Suppressor macrophage treated with lipopolysaccharide for 1 hour (primary cell): ENCODE measurements at places on chromosomes 7 and 10.

DNA sequence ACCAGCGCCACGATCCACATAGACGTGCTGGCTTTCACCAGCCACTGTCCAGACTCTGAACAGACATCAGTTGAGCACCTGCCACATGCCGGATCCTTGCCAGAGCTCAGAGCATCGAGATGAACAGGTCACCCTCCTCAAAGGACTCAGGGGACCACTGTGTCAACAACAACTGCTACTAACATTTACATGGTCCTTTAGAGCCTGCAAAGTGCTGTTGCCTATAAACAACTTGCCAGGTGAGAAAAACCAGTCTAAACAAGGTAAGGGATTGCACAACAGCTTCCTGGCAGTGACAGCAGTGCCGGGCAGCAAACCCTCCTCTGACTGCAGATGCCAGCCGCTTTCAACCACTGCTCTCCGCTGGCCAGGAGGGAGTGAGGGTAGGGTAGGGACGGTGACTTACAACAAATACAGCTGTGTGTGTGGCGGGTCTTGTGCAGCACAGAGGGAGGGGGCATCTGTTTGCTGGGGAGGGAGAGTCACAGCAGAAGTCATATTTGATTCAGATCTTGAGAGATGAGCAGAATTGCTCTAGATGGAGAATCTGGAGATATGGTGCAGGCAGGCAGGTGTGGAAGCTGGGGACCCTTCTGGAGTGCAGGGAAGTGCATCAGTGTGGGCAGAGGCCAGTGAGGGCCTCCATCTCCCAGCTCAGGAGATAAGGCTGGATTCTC lies 32.8 kb upstream of the RHEB start:
- DNase-seq, result no peak

GRCh38 chr7:41244246-41244645 lies 458.6 kb downstream of the INHBA start:
- DNase-seq, result no peak

- DNase-seq, result no peak
Observed at GRCh38 chr7:122290476-122290875, 14.1 kb downstream of the FEZF1 start.

- DNase-seq, result peak; percentile 70
Observed at GRCh38 chr10:63520500-63521415, at the start of gene REEP3. Gene REEP3, plus strand, starts transcription at chr10:63521401. Its CDS starts 145 bp downstream, at chr10:63521546.

DNA sequence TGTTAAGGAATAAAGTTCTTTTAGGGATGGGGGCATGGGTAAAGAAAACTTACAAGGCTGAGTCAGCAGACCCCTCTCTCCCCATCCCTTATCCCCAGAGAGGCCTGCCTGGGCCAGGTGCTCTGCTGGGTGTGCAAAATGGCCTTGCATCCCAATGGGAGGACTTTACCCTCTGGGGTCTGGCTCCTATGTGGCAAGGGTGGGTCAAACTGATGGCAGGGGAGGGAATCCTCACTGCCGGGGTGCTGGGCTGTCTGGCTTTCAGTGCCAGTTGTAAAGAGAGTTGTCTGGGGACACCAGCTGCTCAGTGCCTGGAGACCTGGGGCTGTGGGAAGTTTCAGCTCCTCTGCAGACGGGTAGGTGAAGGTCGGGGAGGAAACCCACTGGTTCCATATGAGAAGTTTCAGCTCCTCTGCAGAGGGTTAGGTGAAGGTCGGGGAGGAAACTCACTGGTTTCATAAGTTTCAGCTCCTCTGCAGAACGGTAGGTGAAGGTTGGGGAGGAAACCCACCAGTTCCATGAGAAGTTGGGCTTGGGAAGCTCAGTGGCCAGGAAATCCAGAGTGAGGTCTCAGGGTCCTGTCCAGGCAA lies 127.2 kb upstream of the PODXL start:
- no peak for DNase-seq

GRCh38 chr10:72322280-72323058 lies 32.2 kb downstream of the DNAJB12 start:
- no peak for DNase-seq

GRCh38 chr7:34727464-34727995 lies 69.5 kb downstream of the NPSR1 start:
- DNase-seq, result no peak

- no peak for DNase-seq
Observed at GRCh38 chr7:30837581-30837980, 66.4 kb downstream of the MINDY4 start.

DNA sequence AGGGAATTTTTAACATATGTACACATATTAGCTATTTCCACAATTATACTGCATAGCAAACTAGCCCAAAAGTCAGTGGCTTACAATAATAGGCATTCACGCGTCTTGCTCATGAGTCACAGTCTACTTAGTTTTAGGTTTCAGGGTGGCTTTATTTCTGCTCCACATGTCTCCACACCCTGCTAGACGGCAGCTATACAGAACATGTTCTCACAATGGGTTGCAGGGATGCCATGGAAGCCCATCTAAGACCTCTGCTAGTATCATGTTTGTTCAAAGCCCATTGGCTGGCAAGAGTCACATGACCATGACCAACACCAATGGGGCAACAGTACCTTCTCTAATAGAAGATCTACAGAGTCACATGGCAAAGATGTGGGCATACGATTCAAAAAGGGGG lies 96.3 kb upstream of the NEBL start:
- no peak for DNase-seq

GRCh38 chr7:90210475-90210874 lies 1.1 kb upstream of the STEAP2 start:
- DNase-seq, result no peak

- DNase-seq, result peak; percentile 97
Observed at GRCh38 chr7:88219781-88220747, at the start of gene SRI. Gene SRI, minus strand, starts transcription at chr7:88220038. Its CDS starts 12 bp downstream, at chr7:88220026.

GRCh38 chr10:88136712-88137111 lies 273.3 kb downstream of the PTEN start:
- no peak for DNase-seq

- no peak for DNase-seq
Observed at GRCh38 chr10:133484818-133485217, 31.1 kb downstream of the SCART1 start.

GRCh38 chr10:63987212-63987611 lies 466.0 kb downstream of the REEP3 start:
- DNase-seq, result no peak

- peak; percentile 24 for DNase-seq
Observed at GRCh38 chr10:17452060-17452841, 2.1 kb downstream of the ST8SIA6 start.

DNA sequence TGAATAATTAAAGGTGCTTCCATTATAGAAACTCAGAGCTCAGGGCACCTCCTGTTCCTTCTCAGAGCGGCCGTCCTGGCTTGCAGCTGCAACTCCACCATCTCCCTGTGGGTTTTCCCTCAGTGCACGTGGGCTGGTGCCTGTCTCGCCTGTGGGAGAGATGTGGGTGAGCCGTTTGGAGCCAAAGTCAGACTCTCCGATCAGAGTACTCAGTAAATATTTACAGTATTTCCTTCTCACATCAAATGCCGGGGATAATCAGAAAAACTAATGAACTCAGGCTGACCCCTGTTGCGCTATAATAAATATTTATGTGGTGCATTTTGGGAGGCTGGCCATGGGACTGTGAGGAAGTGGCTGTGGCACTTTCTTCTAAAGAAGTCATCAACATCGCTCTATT lies 155.8 kb upstream of the HABP2 start:
- DNase-seq, result no peak

DNA sequence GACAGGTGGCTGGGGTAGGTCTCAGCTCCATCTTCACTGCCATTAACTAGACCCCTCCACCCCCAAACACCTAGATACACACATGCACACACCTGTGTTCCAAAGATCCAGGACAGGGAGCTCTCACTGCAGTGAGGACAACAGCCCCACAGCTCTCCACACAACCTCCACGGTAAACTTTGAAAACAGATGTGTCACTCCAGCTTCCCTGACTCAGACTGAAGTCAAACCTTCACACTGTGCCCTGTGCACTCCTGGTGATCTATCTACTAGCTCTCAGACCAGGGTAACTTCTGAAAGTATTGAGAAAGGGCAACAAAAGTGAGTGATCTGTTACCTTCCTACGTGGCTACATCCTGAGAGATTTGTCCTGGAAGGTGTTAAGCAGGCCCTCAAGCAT lies 519.8 kb downstream of the XPNPEP1 start:
- DNase-seq, result no peak
